ENCODE measurements at places on chromosomes 7 and 10. TPM values are rescaled to one million over a fixed set of nuclear protein-coding genes. Genes with fewer than 3 reads are reported as not detected.

ODAD2 gene
- total RNA-seq = 0.27 TPM

HOXA7 gene
- total RNA-seq = 5.1 TPM

GCK gene
- not detected for total RNA-seq

HTR5A gene
- not detected for total RNA-seq

IFIT1B gene
- total RNA-seq = not detected

ITGA8 gene
- total RNA-seq = not detected

GNGT1 gene
- not detected for total RNA-seq

SDHAF3 gene
- 20.7 TPM for total RNA-seq

MEIG1 gene
- 0.99 TPM for total RNA-seq

APBB1IP gene
- 11.1 TPM for total RNA-seq

RBM28 gene
- 58.8 TPM for total RNA-seq

UBE2H gene
- 70.4 TPM for total RNA-seq

LRRC17 gene
- total RNA-seq = not detected

SKIDA1 gene
- 1.6 TPM for total RNA-seq

RASA4B gene
- total RNA-seq = 0.89 TPM

KNDC1 gene
- 1.8 TPM for total RNA-seq

TMEM213 gene
- not detected for total RNA-seq

IGFBP3 gene
- 226 TPM for total RNA-seq

CUBN gene
- total RNA-seq = 0.05 TPM

TLL2 gene
- total RNA-seq = 0.08 TPM

CXCL12 gene
- 0.13 TPM for total RNA-seq

CPA1 gene
- not detected for total RNA-seq

AEBP1 gene
- not detected for total RNA-seq

MRLN gene
- total RNA-seq = not detected

CD36 gene
- total RNA-seq = not detected

TRPV5 gene
- not detected for total RNA-seq

C10orf53 gene
- not detected for total RNA-seq

WEE2 gene
- not detected for total RNA-seq

INTS15 gene
- 28.1 TPM for total RNA-seq

IL15RA gene
- 3.6 TPM for total RNA-seq

SRRM3 gene
- 5.6 TPM for total RNA-seq

MMRN2 gene
- 1.1 TPM for total RNA-seq

CCDC136 gene
- total RNA-seq = 2.2 TPM

TUBB8 gene
- not detected for total RNA-seq

ZNF511 gene
- total RNA-seq = 75.0 TPM

CCDC3 gene
- total RNA-seq = 0.94 TPM

Measured in A549 treated with CpdA at 1 μM for 4 hours (cell line).